ENCODE measurements at places on chromosomes 4 and X. TPM values are rescaled to one million over a fixed set of nuclear protein-coding genes. Genes with fewer than 3 reads are reported as not detected.

Gene NAP1L2
- 3.9 TPM for polyA plus RNA-seq

- DNase-seq: no peak
These were observed 18.2 kb upstream of the PLAC1 start for GRCh38 chrX:134676436-134676835.

GRCh38 chr4:2212831-2213230, 29.1 kb downstream of the HAUS3 start:
- DNase-seq: no peak

- no peak for DNase-seq
These were observed 72.6 kb downstream of the TAF1 start for GRCh38 chrX:71438750-71439149.

DNA sequence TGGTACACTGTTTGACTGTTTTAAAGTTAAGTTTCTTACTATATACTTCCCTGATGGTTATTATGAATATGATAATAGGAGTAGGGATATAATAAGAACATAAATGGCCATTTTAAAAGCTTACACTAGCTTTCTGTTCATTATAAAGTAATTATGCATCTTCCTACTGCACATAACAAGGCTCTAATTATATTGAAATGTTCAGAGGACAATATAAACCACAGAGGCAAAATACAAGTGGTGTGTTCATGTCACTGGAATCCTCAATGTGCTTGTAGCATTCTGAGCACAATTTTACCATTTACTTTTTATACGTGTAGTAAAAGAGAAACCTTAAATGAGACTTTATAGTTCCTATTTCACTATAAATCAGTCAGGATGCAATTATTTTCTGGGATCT, 268.3 kb downstream of the TMA16 start:
- no peak for DNase-seq

DNA sequence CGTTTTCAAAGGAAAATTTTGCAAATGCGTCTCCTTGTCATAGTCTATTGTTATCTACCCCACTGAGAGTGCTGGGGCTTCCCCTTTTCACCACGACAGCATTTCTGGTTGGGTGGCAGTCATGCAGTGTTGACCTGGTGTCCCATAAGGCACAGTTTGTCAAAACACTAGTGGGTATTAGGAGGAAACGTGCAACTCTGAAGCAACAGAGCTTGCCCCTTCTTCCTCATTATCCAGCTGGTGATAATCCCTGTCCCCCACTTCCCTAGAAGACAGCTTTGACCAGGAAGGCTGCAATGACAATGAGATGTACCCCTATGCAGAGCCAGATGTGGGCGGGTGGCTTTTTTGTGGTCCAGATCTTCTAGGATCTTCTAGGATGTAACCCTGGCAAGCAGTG, 1.8 kb downstream of the TBC1D1 start:
- no peak for DNase-seq

DNA sequence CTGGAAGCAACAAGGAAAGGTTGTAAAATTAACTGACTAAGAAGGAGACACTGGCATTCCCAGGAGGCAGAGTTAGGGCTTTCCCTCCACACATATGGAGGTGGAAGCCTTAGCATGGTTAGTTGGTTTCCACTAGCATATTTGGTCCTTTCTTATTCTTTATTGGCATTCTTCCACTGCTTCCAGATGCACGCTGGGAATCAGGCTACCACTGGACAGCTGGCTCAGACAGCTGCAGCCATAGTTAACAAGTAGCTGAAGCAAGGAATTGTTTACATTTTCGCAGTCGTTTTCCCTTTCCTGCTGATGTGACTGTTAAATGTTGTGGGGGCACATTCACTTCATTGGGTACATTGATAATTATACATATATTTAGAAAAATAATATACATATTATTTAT, 169.2 kb downstream of the GRIA2 start:
- DNase-seq: no peak

Gene WWC2
- polyA plus RNA-seq: 73.6 TPM

DNA sequence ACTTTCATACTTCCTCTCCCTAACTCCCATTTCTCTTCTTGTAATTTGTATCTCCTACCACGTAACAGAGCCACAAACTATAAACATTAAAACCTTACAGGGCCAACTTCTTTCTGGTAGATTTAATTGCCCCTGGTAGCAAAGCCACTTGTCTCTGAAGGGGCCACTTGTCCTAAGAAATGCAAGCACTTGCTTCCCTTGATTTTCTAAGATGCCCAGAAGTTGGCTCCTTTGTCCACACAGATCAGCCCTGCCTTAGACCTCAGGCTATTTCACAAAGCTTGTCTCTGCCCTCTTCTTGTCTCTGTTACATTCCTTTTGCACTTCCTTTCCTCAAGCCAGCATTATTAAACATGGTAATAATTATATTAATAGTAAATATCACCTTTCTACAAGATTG, 80.6 kb upstream of the CXXC4 start:
- DNase-seq: no peak

Gene FOXP3
- polyA plus RNA-seq: 1.2 TPM

- no peak for DNase-seq
These were observed 152.3 kb downstream of the WDFY3 start for GRCh38 chr4:84814094-84814750.

Gene NALF2
- 0.55 TPM for polyA plus RNA-seq

GRCh38 chrX:39820938-39821708, 276.6 kb downstream of the BCOR start:
- DNase-seq: no peak

Gene GPM6B
- 19.2 TPM for polyA plus RNA-seq

DNA sequence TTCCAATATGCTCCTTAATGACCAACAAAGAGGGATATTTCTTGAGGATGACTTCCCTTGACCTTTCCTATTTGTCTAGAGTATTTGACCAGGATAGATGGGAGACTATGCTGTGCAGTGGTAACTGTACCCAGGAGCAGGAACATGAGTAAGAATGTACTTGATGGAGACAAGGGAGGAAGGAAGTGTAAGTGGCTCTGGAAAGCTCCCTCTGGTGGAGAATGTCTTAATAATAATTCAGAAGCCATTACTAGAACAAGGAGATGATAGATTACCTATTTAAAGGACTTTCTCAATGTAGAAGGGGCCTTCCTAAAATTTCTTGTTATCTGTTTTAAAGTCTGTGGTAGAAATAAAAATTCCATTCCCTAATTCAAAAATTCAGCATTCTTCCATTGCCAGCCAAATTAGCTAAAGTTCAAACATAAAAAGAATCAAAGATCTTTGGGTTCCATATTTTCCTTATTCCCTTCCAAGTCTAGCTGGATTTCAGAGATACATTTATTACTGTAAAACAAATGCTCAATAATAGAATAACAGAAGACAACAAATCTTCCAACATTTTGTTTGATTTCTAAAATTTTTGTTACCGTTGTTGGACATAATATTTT, 83.8 kb downstream of the GRID2 start:
- peak; percentile 35 for DNase-seq

Gene PTPN13
- 154 TPM for polyA plus RNA-seq

Gene NDST3
- 2.4 TPM for polyA plus RNA-seq

DNA sequence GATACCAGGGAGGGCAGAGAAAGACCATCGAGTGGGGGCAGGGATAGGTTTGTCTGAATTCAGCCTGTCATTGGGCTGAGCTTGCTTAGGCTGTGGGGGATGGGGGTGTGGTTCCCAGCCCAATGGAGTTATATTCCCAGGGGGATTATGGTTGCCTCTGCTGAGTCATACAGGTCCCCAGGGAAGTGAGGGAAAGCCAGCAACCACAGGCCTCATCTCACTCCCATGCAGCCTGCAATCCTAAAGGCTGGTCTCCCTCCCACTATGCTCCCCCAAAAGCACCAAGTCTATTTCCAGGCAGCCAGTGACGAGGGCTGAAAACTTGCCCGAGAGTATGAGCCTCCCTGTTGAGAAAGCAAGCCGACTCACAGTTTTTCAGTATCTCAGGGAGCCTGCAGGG, 39.3 kb downstream of the AFM start:
- DNase-seq: no peak

Gene DLG3
- 39.3 TPM for polyA plus RNA-seq

GRCh38 chr4:15004739-15005301, 2.5 kb downstream of the CPEB2 start:
- peak; percentile 20 for DNase-seq

DNA sequence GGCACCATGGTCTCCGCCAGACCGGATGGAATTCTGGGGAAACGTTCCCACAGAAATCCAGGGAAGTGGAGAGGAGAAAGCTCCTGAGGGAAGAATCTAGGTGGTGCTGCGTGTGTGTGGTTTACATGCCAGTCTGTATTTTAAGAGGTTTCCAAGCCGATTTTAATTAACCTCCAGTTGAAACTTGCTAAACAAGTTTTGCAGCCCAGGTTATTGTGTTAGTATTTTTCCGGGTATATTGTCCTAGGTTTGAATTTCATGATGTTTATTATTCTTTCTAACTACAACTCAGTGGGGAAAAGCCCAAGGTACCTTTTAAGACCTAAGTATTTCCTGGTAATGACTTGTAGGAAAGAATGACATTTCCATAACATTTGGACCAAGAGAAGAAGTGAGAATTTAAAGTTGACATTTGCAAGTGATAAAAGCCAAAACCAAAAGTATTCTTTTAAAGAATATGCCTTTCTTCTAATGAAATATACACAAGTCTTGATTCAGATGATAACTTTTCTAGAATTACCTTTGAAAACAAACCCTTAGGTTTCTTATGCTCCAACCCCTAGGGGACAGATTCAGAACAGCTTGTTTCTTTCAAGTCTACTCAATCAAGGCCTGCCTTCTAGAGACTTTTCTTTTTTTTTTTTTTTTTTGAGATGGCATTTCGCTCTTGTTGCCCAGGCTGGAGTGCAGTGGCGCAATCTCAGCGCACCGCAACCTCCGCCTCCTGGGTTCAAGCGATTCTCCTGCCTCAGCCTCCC, 14.6 kb downstream of the SAT1 start:
- DNase-seq: no peak

Gene GPRIN3
- 7.0 TPM for polyA plus RNA-seq
